Stimulated activated CD8-positive, alpha-beta memory T cell treated with anti-CD3 and anti-CD28 coated beads, Interleukin-7, amount 100 ng/mL, for 24 hours (primary cell): ENCODE measurements at places on chromosomes 16 and 17.

DNA sequence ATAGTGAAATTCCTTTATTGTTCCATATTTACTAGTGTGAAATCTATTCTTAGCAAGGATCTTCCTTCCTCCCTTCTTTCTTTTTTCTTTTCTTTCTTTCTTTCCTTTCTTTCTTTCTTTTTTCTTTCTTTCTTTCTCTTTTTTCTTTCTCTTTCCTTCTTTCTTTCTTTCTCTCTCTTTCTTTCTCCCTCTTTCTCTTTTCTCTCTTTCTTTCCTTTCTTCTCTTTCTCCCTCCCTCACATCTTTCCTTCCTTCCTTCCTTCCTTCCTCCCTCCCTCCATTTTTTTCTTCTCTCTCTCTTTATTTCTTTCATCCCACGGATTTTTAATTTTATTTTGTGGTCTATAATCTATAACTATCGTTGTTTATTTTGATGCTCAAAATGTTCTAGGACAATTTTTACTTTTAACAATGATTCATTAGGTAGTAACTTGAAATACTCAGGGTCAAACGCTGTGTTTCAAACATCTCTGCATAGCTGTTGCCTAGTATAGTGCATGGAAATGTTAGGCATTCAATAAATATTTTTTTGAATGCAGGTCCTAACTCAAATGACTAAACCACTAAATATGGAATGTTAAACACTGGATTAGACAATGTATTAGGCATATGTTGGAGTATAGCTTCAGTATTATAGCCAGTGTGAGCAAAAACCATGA, 178.3 kb downstream of the MAP2K6 start:
- DNase-seq = no peak

- DNase-seq = no peak
Measured at GRCh38 chr17:20028443-20028842, 19.3 kb downstream of the SPECC1 start.

DNA sequence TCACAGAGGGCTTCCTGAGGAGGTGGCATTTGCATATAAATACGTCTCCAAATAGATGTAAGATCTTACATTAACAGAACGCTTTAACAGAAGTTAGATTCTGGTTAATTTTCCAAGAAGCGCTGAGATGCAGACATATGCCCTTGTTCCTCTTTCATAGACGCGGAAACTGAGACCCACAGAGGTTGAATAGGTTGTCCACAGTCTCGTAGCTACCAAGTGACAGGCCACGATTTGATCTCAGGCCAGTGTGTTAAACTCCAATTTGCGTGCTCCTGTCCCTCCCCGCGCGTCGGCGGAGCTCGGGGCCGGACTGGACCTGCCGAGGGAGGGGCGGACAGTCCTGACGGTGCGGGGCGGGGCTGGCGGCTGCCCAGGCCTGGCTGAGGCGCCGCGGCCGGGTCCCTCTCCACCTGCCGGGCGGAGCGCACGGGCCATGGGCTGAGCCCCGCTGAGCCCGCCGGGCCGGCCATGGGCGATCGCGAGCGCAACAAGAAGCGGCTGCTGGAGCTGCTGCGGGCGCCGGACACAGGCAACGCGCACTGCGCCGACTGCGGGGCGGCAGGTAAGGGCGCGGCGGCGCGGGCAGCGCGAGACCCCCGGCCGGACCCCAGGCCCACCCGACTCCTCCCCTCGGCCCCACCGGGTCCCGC, at the start of gene ADAP2:
Gene ADAP2 (plus strand): TSS at position 402 of the 653 bp plus-strand sequence. CDS start 70 bp downstream, at position 472.
- DNase-seq = no peak

- no peak for DNase-seq
Measured at GRCh38 chr17:36812762-36813161, 124.5 kb upstream of the LHX1 start.

- DNase-seq = no peak
Measured at GRCh38 chr17:8125947-8126490, 2.1 kb upstream of the HES7 start.

- DNase-seq = no peak
Measured at GRCh38 chr16:70708366-70709246, 22.8 kb upstream of the MTSS2 start.

GRCh38 chr17:56023851-56024250, 129.4 kb upstream of the ANKFN1 start:
- DNase-seq = no peak

GRCh38 chr16:47026492-47026891, 53.0 kb upstream of the DNAJA2 start:
- no peak for DNase-seq

- DNase-seq = no peak
Measured at GRCh38 chr16:53936052-53936451, 232.1 kb downstream of the FTO start.
